ENCODE measurements at places on chromosomes 11 and 22.

- no peak for DNase-seq
Observed at GRCh38 chr22:37999640-38000272, 15.4 kb upstream of the SOX10 start.

DNA sequence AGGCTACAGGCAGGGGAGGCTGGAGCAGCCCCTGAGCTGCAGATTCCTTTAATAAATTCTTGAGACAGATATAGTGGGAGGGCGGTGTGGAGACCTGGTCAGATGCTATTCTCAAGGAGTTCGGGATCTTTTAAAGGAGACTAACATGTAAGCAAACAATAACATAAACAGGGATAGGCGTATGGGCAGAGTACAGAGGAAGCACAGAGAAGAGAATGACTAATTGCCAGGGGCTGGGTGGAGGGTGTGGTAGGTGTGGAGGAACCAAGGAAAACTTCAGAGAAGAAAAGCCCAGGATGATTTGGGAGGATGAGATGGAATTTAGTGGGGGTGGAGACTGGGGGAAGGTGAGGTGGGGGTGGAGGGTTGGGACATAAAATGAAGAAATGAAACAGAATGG is 9.7 kb upstream of the HEPHL1 start:
- no peak for DNase-seq

DNA sequence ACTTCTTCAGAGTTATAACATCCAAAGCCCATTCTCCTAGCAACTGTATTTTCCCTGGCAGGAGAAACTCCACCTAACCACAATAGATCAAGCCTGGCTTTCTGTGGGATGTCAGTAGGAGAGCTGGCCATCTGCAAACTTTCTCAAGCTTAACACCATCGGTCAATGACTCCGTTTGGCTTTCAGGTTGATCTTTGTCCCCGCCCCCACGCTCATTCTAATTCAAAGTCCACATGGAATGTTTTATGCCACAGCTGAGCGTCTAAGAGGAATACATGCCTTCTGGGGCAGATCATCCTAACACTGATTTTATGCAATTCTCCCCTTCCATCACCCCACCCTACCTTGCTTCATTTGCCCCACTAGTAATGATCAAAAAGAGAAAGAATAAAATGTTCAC is 4.8 kb downstream of the GVQW3 start:
- DNase-seq, result no peak

DNA sequence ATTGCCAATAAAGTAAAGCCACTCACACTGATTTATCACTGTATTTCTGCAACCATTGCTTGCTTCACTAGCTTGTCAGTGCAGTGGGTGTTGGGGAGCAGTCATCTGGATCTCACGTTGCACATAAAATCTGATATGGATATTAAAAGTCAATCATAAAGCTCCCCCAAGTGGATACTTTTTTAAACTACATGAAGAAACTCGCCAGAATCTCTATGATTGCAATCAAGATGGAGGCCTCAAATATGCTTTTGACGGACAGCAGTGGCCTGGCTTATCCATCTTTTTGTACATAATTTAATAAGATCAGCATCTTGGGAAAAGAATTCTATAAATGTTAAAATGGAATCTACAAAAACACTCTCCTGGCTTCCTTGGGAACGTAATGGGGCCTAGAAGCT is 137.7 kb downstream of the WT1 start:
- DNase-seq, result peak; percentile 32

DNA sequence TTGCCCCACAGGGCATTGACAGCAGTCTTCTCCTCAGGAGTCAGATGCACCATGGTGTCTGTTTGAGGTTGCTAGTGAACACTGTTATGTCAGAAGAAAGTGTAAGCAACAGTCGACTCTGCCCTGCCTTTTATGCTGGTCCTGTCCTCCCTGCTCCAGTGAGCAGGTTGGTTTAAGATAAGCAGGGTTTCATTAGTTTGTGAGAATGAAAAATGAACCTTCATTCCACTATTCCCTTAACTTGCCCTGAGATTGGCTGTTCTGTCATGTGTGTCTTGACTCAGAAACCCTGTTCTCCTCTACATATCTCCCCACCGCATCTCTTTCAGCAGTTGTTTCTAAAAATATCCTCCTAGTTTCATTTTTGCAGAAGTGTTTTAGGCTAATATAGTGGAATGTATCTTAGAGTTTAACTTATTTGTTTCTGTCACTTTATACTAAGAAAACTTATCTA is at the start of gene HBD:
Gene HBD, minus strand, starts transcription at position 103 of the 454 bp plus-strand sequence. Its CDS starts 50 bp downstream, at position 53.
- DNase-seq, result peak; percentile 11

DNA sequence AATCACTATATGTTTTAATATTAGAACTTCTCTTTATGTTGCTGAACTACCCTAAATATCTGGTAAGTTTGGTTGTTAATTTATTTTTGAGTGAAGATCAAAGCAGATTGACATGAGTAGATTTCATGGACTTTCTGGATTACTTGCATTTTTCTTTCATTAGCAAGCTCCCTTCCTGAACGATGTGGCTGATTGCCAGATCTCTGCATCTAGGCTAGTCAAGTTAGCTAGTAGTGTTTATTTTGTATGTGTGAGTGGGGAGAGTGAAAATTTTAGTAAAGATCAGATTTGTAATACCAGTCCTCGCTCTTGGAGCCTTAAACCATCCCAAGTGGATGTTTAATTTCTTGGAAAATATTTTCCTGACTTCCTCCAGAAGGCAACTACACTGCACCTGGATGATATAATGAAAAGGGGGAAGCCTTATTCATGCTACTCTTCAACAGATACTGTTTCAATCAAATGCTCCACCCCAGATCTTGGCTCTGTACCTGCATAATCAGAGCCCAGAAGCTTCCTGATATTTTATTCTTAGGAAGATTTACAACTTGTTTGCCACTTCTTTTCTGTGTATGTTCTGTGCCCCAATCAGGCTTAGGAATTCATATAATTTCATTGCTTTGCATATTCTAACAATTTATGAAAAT is 143.2 kb upstream of the GRIA4 start:
- no peak for DNase-seq

DNA sequence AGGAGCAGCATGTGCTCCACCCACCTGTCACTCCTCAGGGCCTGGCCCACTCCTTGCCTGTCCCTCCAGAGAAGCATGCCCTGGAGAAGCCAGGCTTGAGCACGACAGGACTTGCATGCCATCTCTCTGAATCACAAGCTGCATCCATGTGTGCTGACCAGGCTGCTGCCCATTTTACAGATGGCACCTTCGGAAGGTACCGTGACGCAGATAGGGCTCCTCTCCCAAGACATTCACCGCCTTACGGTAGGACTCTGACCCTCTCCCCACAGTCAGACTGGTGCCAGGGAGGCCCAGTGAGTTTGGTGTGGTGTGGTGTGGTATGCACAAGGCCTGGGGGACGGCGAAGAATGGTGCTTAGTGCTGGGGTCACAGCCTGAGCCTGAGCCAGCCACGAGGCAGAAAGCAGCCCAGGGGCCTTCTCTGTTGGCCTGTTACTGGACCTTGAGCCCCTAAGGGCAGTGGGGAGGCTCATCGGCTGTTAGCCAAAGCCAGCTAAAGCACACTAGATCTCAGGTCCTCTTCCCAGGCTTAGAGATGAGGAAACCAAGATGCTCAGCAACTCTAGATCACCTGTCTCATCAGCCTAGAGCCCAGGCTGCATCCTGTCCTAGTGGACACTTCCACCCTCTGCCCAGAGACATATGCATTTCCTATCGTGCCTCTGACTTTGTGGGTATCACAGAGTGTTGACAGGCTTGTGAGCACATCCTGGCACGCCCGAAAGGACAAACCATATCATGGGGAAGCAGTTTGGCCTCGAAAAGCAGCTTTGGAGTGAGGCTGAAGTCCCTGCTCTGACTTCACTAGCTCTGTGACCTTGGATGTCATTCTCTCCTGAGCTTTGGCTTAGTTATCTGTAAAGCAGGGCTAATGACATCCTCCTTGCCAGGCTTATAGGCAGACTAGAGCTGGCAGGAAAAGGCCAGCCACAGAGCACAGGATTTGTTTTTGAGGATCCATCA is 17.8 kb downstream of the CYB5R2 start:
- no peak for DNase-seq

DNA sequence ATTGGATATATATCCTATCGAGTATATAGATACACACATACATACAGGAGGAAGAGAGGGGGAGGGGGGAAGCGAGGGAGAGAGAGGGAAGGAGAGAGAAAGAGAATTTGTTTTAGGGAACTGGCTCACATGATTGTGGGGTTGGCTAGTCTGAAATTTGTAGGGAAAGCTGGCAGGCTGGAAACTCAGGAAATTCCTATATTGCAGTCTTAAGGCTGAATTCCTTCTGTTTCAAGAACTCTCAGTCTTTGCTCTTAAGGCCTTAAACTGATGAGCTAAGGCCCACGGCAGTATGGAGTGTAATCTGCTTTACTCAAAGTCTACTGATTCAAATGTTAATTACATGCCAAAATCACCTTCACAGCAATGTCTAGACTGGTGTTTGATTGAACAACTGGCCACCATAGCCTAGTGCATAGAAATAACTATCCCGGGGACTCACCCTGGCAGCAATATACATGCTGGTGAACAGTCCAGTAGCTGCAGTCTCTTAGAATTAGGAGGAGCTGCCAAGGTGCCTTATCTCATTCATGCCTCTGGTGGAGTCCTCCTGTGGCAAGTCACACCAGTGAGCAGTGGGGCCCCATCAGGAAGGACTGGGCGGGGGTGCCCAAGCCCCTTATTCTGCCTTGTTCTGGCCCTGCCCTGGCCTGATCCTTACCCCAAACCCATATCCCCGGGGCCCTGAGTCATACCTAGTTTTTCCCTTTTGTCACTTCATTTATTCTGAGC is 59.7 kb upstream of the AMPD3 start:
- no peak for DNase-seq

- no peak for DNase-seq
Observed at GRCh38 chr11:110566577-110566976, 136.8 kb downstream of the FDX1 start.

GRCh38 chr11:2929950-2930703 is 907 bp upstream of the PHLDA2 start:
- peak; percentile 77 for DNase-seq

DNA sequence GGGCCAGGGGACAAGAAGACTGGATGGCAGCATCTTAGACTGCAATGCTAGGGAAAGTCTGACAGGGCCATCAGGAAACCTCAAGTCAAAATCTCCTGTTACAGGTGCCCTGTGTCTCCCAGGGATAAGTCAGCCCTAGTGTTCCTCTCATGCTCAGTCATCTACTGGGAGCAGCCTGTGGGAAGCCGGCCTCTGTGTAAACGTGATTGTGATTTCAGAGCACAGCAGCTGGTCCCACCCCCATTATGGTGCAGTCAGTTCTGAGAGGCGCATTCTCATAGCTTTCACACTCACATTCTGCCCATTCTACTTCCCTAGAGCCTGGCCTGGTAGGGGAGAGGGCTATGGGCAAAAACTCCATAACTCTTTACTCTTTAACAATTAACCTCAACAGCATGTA is 7.2 kb upstream of the SLN start:
- no peak for DNase-seq

- DNase-seq, result no peak
Observed at GRCh38 chr11:86874304-86875056, 74.1 kb downstream of the PRSS23 start.

- no peak for DNase-seq
Observed at GRCh38 chr11:62513626-62514025, 33.0 kb downstream of the AHNAK start.

GRCh38 chr11:2277008-2277346 is 6.6 kb upstream of the ASCL2 start:
- no peak for DNase-seq
